ENCODE measurements at places on chromosomes 2 and 18.

- DNase-seq, result no peak
Observed at GRCh38 chr18:72985686-72986085, 117.9 kb upstream of the NETO1 start.

DNA sequence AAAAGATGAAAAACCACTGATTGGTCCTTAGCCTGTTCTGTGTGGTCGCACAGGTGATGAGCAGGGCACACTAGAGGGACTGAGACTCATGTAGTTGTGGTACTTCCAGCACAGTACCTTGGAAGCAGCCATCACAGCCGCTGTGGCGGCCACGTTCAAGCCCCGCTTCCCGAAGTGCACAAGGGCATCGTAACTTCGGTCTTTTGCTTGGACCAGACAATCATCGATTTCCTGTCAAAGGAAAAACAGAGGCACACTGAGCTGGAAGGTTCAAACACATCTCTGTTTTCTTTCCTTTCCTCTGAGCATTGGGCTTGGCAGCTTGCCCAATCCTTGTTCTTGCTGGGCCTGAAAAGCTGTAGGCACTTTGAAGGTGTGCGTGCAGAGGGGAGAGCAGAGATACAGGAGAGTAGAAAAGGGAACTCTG, 52.6 kb downstream of the MRPL35 start:
- DNase-seq, result no peak

- no peak for DNase-seq
Observed at GRCh38 chr2:219542931-219543595, 546 bp downstream of the CHPF start.

DNA sequence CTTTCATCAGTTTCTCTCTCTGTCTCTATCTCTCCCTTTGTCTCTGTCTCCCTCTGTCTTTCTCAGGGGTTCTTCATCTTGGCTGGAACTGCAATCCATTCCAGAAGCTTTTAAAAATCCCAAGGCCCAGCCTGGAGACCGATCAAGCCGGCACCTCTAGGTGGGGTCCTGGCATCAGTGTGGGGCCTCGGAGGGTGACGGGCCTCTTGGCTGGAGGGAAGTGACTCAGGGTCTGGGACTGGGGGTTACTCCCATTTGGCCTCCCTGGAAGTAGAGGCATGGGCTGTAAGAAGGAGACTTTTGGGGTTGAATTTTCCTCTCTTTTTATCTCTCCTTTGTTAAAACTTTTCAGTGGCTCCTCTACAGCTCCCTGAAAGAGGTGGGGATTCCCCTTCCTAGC, 52.8 kb upstream of the OTOF start:
- DNase-seq, result no peak

DNA sequence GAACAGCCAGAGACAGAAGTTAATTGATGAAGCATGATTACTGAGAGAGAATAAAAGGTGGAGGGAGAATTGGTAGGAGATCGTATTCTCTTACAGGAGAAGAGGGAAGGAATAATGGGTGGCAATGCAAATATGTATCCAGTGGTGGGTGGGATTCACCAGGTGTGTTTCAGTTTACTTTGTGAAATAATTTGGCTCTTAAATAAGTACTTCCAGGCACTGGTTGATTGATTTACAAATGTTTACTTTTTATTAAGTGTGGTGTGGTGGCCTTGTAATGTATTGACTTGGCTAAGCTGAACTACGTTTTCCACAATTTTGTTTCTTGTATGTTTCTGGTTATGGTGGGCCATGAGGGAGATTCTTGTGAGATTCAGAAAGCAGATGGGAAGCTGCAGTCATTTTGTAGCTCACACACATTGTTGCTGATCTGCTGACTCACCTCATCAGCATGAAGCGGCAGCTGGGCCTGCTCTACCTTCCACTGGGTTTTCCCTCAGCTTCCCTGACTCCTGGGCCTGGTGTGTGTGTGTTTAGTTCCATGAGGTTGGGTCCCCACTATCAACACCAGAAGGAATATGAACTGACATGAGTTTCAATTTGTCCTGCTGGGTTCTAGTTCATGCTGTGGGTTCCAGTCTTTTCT, 32.6 kb downstream of the MYL12B start:
- DNase-seq, result no peak

- DNase-seq, result no peak
Observed at GRCh38 chr2:143696651-143697050, 567.4 kb downstream of the ARHGAP15 start.

DNA sequence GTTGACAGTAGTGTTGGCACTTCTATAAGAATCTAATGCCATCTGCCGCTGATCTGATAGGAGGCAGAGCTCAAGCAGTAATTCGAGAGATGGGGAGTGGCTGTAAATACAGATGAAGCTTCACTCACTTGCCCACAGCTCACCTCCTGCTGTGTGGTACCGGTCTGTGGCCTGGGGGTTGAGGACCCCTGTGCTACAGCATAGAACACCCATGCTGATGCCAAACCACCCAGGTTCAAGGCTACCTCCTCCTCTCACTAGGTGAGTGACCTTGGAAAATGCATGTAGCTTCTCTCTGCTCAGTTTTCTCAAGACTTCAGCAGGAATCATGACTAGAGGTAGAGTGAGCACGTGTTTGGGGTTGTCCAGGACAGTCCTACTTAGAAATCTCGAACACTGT, 263.4 kb downstream of the SH3BP4 start:
- no peak for DNase-seq

DNA sequence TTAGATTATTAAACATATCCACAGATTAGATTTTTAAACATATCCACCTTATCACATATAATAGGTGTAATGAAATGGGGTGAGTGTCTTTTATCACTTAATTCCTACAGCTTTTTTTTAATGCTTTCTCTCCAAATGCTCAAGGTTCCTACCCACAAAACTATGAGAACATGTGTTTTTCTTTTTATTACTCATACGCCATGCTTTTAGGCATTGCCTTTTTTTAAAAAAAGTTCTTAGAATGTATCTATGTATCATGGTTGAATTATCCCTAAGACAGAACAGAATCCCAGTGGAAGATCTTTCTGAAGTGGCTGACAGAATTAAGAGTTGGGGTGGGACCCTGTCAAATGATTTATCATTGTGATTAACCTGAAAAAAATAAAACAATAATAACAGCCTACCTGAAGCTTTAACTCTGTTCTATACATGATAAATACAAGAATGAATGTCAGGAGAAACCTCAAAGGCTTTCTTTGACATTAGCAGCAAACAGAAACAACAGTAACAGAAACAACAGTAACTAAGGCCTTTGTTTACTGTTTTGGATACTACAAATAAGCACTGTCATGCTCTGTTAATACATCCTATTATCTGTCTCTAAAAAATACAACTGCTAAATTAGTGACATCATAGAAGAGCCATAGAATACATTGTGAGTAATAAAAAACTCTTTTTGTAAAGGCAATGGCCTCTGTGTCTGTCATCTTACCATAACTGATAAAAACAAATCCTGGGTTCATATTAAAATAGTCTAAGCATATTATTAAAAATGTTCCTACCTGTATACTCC, 4.1 kb upstream of the ZNF397 start:
- DNase-seq, result no peak

GRCh38 chr2:230691005-230691647, 21.5 kb upstream of the CAB39 start:
- no peak for DNase-seq

DNA sequence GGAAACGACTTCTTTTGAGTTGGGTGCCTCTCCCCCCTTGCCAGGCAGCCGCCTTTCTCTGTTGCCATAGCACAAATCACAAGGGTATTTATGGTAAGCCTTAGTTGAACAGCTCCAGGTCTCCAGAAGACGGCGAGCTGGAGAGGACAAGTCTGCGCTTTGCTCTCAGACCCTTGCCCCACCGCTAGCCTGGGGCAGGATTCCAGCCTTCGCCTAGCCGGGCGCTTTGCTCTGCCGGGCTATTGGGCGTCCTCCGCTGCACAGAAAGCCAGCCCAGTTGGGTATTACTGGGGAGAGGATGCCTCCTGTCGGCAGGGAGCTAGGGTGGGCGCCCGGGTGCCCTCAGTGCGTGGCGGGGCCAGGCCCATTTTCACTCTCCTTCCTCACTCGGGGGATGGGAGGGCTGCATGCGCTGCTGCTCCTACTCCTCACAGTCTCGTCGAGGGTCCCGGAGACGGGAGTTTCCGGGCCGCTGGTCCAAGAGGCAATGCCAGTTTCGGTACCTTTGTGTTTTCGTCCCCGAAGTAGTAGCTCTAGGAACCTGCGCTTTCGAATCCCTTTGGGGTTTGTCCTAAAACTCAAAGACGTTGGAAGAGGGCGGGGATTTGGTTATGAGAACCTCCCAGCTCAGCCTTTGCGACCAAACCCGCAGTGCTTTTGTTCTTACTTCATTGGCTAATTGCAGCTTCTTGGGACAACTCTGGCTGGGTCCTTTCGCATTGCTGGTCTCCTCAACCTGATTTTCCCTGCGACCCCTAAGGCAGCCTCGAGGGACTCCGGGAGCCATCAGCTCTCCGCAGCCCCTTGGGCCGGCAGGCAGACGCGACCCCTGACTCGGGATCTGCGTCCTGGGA, 3.6 kb upstream of the DLX2 start:
- no peak for DNase-seq

DNA sequence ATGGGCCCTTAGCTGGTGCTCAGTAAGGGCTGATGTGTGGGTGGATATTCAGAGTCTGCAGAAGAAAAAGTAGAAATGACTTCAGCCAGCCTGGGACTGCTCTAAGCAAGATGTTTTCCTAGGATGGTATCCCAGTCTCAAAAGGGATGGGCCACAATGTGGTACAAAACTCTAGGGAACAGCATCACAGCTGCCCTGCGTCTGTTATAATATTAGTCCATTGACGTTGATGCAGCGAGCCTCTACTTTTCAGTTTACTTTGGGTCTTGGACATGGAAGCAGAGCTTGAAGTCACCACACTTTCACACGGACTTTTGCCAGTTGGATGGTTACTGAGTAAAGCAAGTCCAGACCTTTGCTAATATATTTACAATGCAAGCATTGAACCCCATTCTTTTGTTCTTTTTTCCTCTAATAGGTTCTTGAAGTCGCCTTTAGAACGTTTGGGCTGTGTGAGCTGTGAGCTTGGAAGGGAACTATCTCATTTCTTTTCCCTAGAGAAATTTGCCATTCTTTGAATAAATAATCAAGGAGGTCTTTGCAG, 105.7 kb downstream of the RDH14 start:
- no peak for DNase-seq

GRCh38 chr2:74020702-74021406, 36.1 kb downstream of the TET3 start:
- no peak for DNase-seq
